ENCODE measurements at places on chromosomes 7 and 10.

- DNase-seq = no peak
Observed at GRCh38 chr7:2807845-2808772, 36.0 kb downstream of the GNA12 start.

- DNase-seq = no peak
Observed at GRCh38 chr7:12257582-12257981, 46.5 kb downstream of the TMEM106B start.

- no peak for DNase-seq
Observed at GRCh38 chr10:37855636-37856035, 1.8 kb downstream of the ZNF248 start.

DNA sequence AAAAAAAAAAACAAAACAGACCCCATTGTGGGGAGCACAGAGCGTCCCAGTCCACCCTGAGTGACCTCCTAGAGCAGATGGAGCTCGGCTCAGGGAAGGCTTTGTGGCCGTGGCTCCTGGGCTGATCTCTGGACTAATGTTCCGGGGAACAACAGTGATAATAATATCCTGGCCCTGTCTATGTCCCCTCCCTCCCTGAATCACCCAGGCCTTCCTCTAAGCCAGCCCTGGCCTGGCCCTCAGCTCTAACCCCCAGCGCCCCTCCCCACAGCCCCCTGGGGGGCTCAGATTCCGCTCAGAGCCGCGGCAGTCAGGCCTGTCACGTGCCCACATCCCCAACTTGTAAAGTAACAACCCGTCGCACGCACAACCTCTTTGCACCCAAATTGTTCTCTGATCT is 48.3 kb downstream of the MICALL2 start:
- no peak for DNase-seq

DNA sequence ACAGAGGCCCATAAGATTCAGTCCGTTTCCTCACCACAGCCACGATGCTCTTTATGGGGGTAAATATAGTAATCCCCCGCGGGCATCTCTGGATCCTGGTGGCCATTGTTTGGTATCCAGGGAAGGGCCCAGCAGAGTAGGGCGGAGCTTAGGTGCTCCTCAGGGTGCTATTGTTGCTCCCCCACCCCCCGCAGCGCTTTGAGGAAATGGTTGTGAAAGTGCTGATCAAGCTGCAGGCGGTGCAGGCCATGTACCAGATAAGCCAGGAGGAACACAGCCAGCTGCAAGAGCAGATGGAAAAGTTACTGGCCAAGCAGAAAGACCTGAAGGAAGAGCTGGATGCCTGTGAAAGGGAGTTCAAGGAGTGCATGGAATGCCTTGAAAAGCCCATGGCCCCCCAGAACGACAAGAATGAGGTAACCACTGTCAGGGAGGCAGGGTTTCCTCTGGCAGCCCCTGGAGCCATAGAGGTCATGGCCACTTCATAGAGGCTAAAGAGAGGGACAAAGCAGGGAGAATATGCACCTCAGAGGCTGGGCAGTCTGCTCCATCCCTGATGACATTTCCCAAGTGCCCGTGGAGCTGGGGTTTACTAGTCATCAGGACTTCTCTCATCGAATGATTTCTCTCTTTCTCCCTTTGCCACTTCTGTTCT is 17.6 kb upstream of the FLNC start:
- DNase-seq = no peak

DNA sequence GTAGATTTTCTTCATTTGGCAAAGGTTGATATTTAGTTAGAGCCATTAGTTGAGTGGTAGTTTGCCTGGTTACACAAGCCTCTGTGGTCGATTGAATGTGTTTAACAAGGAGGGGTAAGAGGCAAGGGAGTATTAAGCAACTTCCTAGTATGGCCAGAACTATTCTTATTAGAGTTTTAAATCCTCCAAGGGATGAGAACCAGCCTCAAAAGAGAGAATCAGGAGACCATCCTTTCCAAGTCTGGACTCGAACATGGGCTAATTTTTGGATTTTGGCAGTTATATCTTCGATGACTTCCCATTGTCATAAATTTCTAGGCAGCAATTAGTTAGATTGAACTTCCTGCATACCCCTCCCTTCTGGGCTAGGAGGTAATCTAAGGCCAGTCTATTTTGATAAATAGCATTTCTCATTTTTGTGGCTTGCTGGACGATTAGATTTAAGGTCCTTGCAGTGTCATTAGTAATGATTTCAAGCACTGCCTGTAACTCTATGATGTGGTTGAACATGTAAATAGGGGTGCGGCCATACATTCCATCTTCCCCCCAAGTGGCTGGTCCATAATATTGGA is 219.5 kb upstream of the KCND2 start:
- no peak for DNase-seq

- DNase-seq = no peak
Observed at GRCh38 chr7:154843670-154844237, 159.2 kb downstream of the PAXIP1 start.

- DNase-seq = no peak
Observed at GRCh38 chr7:139811066-139811465, 18.0 kb upstream of the TBXAS1 start.

DNA sequence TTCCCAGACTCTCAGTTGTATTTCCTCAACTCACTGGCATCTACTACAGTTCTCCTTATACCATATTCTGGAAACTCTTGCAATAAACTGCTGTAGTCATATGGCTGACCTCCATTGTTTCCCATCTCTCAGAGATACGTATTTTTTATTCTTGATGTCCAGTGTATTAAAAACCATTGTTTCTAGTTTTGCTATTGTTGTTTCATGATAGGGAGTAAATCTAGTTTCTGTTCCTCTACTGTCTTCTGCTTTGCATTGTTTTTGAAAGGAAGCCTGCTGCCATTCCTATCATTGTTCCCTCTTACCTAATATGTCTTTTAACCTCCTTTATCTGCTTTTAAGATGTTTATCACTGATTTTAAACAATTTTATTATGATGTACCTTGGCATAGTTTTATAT is 255.0 kb downstream of the ADK start:
- no peak for DNase-seq

DNA sequence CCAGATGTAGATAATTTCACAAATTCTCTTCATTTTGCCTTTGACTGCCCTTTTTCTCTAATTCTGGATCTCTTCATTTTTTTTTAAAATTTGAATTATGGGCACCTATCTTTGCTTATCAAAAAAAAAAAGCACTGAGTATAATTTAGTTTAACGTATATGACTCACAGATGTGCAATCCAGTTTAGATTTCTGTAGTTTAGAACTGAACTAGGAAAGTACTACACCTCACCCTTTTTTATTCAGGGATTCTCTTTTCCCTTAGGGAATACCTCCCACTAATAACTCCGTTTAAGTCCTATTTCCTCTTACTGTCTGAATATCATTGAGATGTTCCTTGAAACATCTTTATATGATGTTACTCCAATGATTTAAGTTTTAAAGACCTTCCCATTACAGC is 665.0 kb downstream of the MAGI2 start:
- no peak for DNase-seq

GRCh38 chr7:122306320-122307227 is 2.0 kb upstream of the FEZF1 start:
- DNase-seq = no peak

GRCh38 chr10:124627866-124628675 is 116.1 kb downstream of the FAM53B start:
- DNase-seq = no peak

All from RWPE2 (cell line).